ENCODE measurements at places on chromosomes 2 and 18.
A peak's percentile ranks its signal among the peaks of the same experiment; 100 is the strongest.

- DNase-seq = no peak
These were observed 736.0 kb upstream of the CELF4 start for GRCh38 chr18:38301621-38302020.

DNA sequence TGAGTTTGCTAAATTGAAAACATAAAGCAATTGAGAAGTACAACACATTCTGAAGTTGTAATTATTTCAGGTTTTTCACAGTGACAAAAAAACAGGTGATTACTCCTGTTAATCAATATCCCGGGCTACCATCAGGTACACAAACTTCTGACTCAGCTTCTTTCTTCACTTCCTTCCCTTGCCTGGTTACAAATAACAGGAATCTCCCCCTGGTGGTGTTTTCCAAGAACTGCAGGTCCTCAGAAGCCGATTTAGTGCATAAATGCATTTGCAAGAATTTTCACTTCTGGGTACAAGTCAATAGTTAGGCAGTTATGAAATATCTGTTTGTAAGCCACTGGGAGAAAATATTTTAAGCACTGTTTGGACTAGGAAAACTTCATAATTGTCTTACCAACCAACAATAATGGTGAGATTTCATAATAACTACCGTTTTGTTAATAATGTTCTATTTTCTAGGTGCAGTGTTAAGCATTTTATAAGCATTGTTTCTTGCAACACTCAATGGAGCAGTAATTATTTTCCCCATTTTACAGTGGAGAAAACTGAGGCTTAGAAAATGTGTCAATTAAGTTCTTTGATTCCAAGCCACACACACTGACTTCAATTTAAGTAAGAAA is 12.4 kb upstream of the GMCL1 start:
- peak; percentile 81 for DNase-seq

GRCh38 chr2:7523481-7524120 is 606.4 kb downstream of the RNF144A start:
- no peak for DNase-seq

DNA sequence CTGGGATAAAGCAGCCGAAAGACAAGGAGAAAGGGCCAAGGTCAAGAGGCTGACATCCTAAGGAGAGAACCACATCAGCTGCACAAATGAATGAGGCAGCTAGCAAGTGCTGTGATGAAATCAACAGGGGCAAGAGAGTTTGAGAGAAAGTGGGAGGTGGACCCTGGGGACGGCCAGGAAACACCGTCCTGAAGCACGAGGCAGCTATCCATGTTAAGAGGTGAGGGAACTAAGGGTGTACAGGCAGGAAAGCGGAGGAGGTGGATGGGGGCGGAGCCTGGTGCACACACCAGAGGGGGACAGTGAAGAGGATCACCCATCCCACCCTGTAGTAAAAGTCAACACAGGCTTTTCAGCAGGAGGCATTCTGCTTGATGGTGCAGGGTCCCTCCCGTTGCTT is 52.4 kb downstream of the HDLBP start:
- no peak for DNase-seq

- no peak for DNase-seq
These were observed 8.6 kb downstream of the OXER1 start for GRCh38 chr2:42755191-42755880.

DNA sequence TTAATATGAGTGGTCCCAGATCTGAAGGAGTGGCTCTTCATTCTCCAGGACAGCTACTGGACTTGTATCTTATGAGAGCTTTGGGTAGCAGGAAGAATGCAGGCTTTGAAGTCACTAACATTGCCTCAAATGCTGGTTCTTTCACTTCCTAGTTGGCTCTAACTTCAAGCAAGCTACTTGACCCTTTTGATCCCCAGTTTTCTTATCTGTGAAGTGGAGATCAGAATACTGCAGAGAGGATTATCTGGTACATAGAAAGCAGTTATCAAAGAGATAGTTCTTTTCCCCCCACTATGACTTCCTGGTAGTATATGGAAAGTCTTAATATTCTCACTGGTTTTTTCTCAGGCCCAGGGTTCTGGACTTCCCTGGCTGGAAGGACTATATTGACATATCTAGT is 3.4 kb upstream of the PLCL1 start:
- no peak for DNase-seq

GRCh38 chr2:207334624-207335371 is 169.1 kb upstream of the KLF7 start:
- peak; percentile 57 for DNase-seq

GRCh38 chr2:67871686-67872412 is 191.0 kb downstream of the C1D start:
- no peak for DNase-seq

DNA sequence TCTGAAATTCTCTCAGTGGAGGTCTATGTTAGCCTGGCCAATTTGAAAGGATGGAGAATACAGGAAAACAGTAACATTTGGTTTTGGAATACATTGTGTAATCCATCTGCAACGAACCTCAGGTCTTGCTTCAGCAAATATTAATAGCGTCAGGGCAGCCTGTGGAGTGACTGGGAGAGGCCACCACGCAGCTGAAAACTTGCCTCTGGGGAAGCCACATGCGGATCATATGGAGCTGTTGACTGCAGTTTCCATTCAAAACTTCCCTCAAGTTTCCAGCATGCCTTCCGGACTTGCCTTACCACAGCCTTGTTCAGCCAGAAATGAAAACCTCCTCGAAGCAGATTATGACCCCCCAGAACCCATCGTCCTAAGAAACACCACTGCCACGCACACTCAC is 25.7 kb downstream of the BCL11A start:
- DNase-seq = no peak

DNA sequence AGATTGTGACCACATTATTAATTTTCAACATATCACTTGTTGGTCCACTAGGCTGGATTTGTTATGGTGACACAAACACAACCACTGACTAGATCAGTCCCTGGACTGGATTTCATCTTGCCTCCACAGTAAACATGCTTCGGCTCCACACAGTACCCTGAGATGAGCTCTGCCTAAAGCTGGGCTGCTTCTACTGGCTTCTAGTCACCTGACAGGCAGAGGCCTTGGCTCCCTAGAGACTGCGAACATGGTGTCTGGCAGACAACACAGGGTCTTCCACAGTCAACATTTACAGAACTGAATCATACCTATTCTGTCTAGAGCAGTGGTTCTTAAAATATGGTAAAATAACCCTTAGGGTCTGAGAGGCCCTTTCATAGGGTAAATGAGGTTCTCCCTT is 69.2 kb downstream of the RIT2 start:
- DNase-seq = no peak

GRCh38 chr18:29434650-29435049 is 1257.7 kb upstream of the CDH2 start:
- no peak for DNase-seq

DNA sequence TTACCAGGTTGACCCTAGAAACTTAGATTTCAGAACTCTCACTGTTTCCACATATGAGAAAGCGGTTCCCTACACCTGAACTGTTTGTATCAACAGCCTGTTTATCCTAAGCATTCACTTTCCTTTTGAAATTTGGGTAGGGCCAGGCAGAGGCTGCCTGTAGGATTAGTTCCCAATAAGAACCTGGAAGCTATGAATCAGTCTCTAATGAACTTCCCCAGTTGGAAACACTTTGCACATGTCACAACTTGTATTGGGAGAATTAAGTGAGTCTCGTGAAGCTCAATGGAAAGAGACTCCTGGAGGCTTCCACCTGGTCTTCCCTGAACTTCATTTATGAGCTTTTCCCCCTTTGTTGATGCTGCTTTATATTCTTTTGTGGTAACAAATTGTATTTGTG is 486.6 kb upstream of the HS6ST1 start:
- no peak for DNase-seq

DNA sequence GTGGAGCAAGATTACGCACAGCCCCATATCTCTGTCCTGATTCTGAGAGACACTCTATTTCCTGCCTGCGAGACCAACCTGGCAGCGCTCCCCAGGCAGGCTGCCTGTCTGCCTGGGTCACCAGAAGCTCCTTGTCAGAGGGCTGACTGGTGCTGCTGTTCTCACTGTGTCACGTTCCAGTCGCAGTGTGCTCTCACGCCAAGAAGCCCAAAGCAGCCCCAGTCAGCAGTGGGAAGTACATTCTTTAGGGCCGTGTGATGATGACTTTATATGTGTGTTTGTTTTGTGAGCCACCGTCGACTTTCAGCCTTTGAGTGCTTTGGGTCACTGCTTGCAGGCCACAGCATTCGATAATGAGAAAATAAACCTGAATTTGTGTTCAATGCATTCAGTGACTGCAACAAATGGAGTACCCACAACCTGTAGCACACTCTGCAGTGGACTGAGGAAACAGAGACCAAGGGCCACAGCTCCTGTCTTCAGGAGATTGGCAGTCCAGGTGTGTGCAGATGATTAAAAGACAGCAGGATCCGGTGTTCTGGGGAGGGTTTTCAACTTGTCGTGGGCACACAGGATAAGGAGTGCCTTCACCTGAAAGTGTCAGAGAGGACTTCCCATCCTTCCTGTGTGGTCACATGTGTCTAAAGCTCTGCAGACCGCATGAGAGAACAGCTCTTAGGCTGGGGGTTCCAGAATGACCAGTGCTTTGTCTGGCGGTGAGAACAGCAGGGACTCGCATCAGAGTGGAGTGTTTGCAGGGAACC is 4.8 kb downstream of the TNFRSF11A start:
- no peak for DNase-seq

DNA sequence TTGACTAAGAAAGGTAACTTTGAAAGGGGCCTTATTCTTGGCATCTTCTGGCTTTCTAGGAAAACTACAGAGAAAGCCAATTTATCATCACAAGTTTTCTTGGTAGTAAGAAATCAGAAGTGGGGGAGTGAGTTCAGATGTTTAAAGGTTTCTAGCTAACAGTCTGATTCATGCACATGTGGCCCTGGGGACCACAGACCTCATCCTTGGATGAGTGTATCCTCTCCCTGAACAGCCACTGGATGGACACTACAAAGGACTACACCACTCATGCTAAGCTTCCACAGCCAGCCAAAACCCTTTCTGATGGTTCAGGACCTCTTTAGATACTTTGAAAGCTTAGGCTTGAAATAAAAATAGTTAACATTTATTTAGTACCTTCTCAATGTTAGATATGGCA is 218.3 kb upstream of the STK17B start:
- DNase-seq = no peak

GRCh38 chr2:31088504-31089195 is 49.6 kb downstream of the GALNT14 start:
- no peak for DNase-seq

- no peak for DNase-seq
These were observed 150.3 kb downstream of the SATB2 start for GRCh38 chr2:199307461-199307860.

DNA sequence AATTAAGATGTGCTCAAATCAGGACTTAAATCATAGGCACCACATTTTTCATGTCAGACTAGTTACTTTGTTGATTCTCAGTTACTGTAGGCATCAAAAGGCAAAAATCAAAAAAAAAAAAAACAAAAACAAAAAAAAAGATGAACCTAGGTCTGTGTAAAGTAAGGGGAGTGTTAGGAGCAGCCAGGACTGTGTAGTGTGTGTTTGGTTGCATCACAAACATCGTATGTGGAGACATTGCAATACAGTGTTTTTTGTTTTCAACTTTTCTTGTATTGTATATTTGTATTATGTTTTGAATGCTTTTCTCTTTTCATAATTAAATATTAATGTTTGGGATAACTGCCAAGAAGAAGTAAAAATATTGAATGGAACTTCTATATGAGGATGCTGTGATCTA is 82.1 kb downstream of the ACSL3 start:
- DNase-seq = no peak

- no peak for DNase-seq
These were observed 14.4 kb downstream of the CCNT2 start for GRCh38 chr2:134932864-134933526.

GRCh38 chr2:217706095-217706494 is 296.7 kb downstream of the TNS1 start:
- no peak for DNase-seq

GRCh38 chr2:234873828-234874173 is 78.0 kb upstream of the SH3BP4 start:
- no peak for DNase-seq

DNA sequence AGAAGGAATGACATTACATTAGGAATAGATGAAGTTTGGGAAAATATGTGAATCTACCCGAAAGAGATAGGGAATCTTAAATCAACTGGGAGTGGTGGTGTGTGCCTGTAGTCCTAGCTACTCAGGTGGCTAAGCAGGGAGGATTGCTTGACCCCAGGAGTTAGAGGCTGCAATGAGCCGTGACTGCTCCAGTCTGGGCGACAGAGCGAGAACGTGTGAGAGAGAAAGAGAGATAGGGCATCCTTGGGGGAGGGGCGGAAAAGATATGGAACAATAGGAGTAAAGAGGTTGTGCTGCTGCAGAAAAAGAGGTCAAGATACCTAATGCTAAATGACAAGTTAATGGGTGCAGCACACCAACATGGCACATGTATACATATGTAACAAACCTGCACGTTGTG is 47.1 kb upstream of the ADAM23 start:
- no peak for DNase-seq

All from NCI-H2029 treated with DMSO at 0.1 percent for 48 hours (cell line).